ENCODE measurements at places on chromosomes 12 and 14. TPM values are rescaled to one million over a fixed set of nuclear protein-coding genes. Genes with fewer than 3 reads are reported as not detected.

Gene SLC2A13
- total RNA-seq, result 2.6 TPM

Gene SLCO1B1
- total RNA-seq, result not detected

Gene SAMD15
- total RNA-seq, result 0.49 TPM

Gene SERPINA12
- not detected for total RNA-seq

Gene TAS2R42
- not detected for total RNA-seq

Gene OTOGL
- total RNA-seq, result 0.16 TPM

Gene NKX2-1
- not detected for total RNA-seq

Gene TAS2R14
- total RNA-seq, result 1.3 TPM

Gene P2RX4
- total RNA-seq, result 301 TPM

Gene TAS2R13
- total RNA-seq, result 0.65 TPM

Gene FGF23
- not detected for total RNA-seq

Gene CMKLR1
- total RNA-seq, result not detected

Gene NAV3
- 6.3 TPM for total RNA-seq

Gene TOMM20L
- not detected for total RNA-seq

Gene BCL2L14
- total RNA-seq, result not detected

Gene PRIMA1
- not detected for total RNA-seq

Gene PTHLH
- total RNA-seq, result 0.25 TPM

Gene OLR1
- under 0.01 TPM for total RNA-seq

Gene PRR4
- total RNA-seq, result 1.0 TPM

Gene KRT83
- not detected for total RNA-seq

Gene CISTR
- not detected for total RNA-seq

Gene EIF2S3B
- 0.69 TPM for total RNA-seq

Gene ESPL1
- total RNA-seq, result 9.4 TPM

Gene OASL
- 1.9 TPM for total RNA-seq

Gene RNASE1
- total RNA-seq, result 99.4 TPM

All from bladder microvascular endothelial cell (primary cell).